ENCODE measurements at places on chromosomes 6 and 20.
A peak's percentile ranks its signal among the peaks of the same experiment; 100 is the strongest.

GRCh38 chr6:51526922-51527321 lies 560.5 kb downstream of the PKHD1 start:
- no peak for DNase-seq

GRCh38 chr6:90859056-90859455 lies 272.2 kb upstream of the MAP3K7 start:
- no peak for DNase-seq

DNA sequence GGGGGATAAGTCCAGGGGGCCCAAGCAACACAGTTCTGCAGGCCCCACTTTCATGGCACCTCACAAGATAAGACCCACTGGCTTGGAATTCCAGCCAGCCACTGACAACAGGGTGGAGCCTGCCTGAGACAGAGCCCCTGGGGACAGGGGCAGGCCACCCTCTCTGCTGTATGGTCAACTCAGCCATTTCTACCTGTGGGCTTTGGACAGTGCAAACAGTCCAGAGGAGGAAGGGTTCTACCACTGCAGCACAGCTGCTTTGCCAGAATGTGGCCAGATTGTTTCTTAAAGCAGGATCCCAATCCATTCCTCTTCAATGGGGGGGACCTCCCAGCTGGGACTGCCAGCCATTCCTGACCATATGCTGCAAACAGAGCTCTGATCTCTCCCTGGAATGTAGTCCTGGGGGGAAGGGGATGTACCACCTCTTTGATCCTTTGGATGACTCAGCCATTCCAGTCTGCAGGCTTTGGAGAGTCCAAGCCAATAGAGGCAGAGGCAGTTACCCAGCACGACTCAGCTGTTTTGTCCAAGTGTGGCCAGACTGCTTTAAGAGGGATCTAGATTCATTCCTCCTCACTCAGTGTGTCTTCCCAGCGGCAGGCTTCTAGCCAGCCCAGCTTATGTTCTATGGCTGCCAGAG lies 842.2 kb downstream of the EPHA7 start:
- no peak for DNase-seq

DNA sequence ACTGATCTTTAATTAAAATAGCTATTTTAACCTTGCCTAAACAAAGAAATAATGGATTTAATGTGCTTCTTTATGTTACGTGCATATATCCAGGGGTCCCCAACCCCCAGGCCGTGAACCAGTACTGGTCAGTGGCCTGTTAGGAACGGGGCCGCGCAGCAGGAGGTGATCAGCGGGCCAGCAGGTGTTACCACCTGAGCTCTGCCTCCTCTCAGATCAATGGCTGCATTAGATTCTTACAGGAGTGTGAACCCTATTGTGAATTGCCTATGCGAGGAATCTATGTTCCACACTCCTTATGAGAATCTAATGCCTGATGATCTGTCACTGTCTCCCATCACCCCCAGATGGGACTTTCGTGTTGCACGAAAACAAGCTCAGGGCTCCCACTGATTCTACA lies 8.8 kb downstream of the CYP24A1 start:
- DNase-seq, result no peak

DNA sequence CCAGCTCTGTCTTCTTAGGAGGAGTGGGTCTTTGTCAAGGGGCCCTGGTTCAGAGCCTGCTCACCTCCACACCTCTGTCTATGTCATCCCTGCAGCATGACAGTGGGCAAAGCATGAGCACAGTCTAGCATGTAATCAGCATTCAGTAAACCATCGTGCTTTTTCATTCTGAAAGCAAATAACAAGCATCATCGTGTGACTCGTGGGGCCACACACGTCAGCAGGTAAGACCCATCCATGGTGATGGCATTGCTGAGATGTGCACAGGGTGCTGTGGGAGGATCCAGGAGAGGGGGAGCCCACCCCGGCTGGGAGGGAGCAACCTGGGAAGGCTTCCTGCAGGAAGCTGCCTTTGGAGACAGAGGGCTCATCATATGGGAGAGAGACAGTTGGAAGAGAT lies 106.7 kb downstream of the TMEM242 start:
- DNase-seq, result no peak

- DNase-seq, result no peak
Measured at GRCh38 chr6:132131758-132132157, 180.6 kb upstream of the CCN2 start.

DNA sequence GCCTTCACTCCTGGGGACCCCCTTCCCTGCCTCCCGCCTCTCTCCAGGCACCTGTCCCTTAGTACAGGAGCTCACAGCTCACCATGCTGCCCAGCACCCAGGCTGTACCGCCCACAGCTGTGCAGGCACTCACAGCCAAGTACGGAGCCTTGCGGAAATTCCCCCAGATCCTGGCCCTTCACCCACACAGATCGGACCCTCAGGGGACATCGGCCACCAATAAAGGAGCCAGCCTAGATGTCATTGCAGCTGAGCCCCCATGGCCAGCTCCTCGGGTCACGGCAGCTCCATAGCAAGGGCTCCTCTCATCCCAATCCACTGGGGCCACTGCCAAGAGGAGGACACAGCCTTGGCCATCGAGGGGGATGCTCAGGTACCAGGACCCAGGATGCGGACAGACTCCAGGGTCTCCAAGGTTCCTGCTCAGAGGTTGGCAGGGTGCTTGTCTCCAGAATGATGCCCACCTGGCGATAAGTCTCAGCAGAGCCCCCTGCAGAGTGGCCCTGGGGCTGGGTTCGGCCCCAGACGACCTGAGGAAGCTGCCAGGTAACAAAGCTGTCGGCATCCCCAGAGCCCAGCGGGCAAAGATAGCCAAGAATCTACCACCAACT lies 82.3 kb downstream of the YTHDF1 start:
- no peak for DNase-seq

DNA sequence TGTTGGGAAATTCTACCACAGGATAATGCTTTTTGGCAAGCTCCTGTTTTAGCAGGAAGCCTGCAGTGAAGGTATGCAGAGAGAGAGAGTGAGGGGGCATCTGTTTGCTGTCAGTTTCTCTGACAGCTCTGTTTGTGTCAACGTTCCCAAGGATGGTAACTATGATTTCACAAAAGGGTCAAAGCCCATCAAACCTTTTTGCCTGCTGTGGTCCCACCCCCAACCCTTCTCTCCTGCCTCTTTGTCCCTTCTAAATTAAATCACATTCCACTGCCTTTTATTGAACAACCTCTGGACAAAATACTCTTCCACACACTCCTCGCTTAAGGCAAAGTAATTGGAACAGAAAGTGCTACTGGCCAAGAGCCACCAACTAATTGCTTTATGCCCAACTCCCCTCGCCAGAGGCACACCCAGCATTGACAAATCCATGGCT lies 128.3 kb downstream of the TSHZ2 start:
- DNase-seq, result no peak

DNA sequence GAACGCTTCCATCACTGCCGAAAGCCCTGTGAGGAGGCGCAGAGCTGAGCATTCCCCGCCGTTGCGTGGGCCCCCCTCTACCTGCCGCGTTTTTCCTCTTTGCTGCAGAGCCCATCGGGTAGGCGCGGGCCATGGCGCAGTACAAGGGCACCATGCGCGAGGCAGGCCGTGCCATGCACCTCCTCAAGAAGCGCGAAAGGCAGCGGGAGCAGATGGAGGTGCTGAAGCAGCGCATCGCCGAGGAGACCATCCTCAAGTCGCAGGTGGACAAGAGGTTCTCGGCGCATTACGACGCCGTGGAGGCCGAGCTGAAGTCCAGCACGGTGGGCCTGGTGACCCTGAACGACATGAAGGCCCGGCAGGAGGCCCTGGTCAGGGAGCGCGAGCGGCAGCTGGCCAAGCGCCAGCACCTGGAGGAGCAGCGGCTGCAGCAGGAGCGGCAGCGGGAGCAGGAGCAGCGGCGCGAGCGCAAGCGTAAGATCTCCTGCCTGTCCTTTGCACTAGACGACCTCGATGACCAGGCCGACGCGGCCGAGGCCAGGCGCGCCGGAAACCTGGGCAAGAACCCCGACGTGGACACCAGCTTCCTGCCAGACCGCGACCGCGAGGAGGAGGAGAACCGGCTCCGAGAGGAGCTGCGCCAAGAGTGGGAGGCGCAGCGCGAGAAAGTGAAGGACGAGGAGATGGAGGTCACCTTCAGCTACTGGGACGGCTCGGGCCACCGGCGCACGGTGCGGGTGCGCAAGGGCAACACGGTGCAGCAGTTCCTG lies 693 bp downstream of the FAM50B start:
- DNase-seq, result peak; percentile 50

DNA sequence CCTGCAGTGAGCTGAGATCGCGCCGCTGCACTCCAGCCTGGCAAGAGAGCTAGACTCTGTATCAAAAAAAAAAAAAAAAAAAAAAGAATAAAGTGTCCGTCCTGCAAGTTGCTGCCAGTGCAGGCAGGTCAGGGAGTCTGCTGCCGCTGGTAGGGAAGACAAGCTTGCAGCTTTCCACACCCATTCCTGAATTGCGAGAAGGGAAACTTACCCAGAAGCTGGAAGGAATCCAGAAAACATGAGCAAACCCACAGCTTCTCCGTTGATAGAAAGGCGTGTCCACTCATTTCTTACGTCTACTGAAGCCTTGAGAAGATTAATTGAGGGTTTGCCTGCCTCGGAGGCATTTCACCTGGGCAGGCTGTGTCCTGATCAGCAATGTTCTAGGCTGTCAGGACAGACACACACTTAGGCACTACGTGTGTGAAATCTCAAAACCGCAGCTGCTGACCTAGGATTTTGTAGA lies 61.6 kb upstream of the DSP start:
- DNase-seq, result peak; percentile 62

DNA sequence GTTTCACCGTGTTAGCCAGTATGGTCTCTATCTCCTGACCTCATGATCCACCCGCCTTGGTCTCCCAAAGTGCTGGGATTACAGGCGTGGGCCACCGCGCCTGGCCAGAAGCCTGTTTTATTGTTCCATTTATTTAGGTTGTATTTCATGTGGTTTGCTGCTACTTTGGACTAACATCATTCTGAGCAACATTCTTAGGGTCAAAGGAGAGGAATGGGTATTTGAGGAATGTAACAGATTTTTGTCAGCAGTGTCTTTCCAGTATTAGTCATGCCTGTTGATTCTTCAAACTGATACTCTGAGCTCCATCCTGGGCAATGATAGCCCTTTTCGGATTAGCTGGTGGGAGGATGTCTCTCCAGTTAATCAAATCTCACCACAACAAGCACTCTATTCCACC lies 213.0 kb upstream of the CITED2 start:
- no peak for DNase-seq

GRCh38 chr20:1868856-1869255 lies 26.4 kb upstream of the SIRPA start:
- DNase-seq, result no peak

GRCh38 chr6:166750108-166750793 lies 123.2 kb upstream of the RPS6KA2 start:
- DNase-seq, result no peak

GRCh38 chr6:169811521-169812256 lies 60.3 kb downstream of the ERMARD start:
- no peak for DNase-seq

DNA sequence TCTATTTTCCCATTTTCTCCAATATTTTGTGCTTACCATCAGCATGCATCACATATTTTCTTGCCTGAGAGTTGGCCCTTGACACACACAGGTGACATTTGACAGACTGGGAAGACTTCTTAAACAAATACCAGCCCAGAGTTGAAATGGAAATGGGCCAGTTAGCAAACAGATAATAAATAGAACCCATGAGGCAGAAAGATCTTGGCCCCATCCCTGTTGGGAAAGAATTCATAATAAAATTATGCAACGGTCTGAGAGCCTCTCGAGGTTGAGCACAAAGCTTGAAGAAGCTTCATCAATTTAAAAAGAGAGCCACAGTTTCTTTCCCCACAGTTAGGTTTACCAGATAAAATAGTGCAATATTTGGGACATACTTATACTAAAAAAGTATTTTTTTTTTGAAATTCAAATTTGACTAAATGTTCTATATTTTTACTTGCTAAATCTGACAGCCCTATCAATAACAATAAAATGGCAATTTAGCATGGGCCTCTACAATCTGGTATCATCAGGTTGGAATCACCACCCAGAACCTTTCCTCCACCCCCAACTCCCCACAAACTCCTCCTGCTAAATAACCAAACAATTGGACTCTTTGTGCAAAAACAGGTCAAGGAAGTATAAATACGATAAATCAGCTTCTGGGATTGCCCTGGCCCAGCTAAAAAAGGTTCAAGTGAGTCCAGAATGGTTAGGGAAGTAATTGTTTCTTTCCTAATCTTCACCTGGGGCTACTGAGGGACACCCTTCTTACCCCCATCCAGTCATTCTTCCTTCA lies 129.8 kb downstream of the CD164 start:
- DNase-seq, result no peak

DNA sequence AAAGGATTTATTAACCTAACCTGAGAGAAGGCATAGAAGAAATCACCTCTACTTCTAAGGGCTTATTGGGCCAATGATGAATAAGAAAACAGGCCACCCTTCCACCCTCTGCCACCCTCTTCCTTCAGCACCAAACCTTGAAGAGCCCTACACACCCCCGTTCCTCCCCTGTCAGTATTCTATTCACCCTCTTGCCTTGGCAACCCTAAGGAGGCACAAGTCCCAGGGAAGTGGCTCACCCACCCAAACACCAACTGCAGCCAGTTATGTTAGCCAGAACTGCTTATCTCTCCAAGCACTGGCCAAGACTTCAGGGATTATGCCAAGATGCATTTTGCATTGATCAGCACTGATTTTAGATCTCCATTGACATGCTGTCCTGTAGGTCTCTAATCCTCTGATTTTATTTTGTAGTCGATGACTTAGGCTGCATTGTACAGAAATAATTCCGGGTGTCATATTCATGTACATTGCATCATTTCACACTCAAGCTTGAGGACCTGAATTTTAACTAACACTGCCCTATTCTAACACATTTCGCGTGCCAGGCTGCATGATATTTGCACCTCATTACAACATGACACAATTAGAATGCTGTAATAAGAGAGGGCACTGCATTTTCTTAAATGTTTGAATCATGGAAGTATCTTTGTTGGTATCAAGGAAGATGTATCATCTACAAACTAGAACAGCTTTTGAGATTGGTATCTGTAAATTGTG lies 15.7 kb downstream of the CNKSR3 start:
- DNase-seq, result no peak

- DNase-seq, result no peak
Measured at GRCh38 chr6:69019832-69020231, 384.8 kb downstream of the ADGRB3 start.

DNA sequence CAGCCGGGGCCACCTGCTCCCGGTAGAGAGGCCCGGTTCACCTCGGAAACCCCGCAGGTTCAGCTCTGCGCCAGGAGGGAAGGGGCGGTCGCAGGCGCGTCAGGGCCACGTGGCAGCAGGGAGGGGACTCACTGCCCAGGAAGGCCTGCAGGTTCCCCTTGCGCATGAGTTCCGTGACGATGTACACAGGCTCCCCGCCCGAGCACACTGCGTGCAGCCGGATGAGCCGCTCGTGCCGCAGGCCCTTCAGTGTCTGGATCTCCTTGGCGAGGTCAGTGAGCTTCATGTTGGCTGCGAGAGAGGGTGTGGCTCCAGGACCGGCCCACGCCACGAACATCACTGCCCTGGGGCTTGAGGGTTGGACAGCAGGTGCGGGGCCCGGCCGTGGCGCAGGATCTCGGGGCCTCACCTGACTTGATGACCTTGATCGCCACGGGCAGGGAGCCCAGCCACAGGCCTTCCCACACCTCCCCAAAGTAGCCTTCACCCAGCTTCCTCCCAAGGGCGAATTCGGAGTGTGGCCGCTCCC lies 4.9 kb upstream of the PTK6 start:
- no peak for DNase-seq

Data from thyroid gland (tissue), 4 donors.